ENCODE measurements at places on chromosomes 7 and 10.

- no peak for DNase-seq
Measured at GRCh38 chr7:158489462-158490155, 98.0 kb downstream of the PTPRN2 start.

DNA sequence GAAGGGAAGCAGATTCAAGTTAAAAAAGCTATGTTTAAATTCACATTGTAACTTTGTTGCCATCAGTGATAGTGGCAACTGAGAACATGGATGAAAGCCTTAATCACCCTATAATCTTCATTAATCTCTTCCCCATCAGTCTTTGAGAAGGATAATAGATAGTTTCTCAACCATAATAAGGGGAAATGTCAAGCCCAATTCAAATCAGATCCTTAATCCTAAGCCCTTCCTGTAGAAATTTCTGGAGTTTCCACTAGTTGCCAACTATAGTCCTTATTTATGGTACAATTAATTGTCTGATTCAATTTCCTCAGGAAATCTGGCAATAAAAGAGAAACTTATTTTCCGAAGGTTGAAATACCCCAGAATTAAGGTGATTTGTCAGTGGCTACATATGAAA lies 431.8 kb downstream of the ZWINT start:
- no peak for DNase-seq

DNA sequence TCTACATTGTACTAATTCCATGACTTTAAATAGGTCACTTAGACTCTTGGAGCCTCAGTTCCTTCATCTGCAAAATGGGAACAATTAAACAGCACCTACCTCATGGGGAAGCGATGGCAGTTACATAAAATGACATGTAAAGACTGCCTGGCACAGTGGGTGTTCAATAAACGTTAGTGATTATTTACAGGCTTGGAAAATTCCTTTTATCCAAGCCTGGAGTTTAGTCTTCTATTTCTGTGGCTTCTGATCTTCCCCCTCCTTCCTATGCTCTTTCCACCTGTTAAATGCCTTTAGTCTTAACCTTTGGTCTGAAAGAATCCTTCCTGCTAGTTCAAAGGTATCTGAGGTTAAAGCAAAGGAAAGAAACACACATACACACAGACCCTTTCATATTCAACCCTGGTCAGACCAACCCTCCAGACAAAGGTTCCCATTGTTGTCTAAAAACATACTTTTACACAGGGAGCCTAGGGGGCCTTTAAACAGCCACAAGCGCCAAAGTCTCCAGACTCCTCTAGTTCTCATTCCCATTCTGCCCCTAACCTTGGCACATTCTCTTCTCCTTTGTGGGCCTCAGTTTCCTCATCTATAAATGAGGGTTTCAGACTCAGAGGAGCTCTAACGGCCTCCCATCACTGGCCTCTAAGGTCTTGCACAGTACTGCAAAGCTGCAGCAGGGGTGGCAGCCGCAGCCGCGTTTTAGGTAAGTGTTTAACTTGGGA lies 21.4 kb downstream of the SORBS1 start:
- DNase-seq, result no peak

GRCh38 chr7:137634356-137634755 lies 212.4 kb downstream of the DGKI start:
- DNase-seq, result no peak

DNA sequence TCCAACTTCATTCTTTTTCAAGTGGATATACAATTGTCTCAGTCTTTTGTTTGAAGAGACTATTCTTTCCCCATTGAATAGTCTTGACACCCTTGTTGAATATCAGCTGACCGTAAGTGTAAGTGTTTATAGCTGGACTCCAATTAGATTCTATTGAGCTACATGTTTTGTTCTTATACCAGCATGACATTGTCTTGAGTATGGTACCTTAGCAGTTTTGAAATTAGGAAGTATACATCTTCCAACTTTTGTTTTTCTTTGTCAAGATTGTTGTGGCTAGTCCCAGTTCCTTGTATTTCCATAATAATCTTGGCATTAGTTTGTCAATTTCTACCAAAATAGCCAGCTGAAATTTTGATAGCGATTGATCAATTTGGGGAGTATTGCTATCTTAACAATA lies 56.9 kb downstream of the MYL10 start:
- DNase-seq, result no peak

DNA sequence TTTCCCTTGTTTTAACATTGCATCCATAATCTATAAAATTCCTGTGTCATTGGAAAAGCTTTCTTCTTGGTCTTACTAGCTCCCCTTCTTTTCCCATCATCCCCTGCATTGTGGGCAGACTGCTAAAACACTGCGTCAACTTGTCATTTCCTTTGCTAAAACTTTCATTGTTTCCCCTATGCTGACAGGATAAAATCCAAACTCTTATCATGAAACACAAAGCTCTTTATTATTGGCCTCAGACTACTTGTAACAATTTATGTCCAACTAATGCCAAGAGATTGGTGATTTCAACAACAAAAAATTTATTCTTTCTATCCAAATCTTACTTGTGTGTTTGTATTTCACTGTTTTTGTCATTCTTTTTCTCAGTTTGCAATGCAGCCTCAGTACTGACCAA lies 339.1 kb downstream of the HGF start:
- no peak for DNase-seq

- DNase-seq, result no peak
Measured at GRCh38 chr7:144936314-144936713, 100.5 kb upstream of the TPK1 start.

GRCh38 chr7:103660455-103661371 lies 214.7 kb upstream of the SLC26A5 start:
- no peak for DNase-seq

GRCh38 chr7:131602994-131603372 lies 46.6 kb upstream of the PODXL start:
- no peak for DNase-seq

DNA sequence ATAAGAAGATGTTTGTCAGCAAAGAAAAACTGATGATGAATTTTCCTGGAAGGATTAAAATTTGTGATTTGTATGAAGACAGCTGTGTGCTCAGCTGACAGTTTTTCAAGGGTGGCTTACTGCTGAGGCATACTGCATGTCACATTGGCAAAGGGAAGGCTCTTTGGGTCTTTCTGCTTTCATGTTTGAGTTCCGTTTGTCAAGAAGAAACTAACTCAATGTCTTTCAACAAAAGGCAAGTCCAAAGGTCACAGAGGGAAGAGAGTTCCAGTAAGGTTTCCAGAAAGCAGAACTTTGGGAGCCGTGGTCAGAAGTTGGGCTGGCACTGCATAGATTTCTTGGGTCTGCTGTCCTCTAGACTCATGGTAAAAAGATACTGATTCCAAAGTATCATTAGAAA lies 16.9 kb downstream of the DYDC2 start:
- DNase-seq, result no peak

GRCh38 chr10:74307061-74307651 lies 156.1 kb downstream of the ADK start:
- DNase-seq, result no peak

DNA sequence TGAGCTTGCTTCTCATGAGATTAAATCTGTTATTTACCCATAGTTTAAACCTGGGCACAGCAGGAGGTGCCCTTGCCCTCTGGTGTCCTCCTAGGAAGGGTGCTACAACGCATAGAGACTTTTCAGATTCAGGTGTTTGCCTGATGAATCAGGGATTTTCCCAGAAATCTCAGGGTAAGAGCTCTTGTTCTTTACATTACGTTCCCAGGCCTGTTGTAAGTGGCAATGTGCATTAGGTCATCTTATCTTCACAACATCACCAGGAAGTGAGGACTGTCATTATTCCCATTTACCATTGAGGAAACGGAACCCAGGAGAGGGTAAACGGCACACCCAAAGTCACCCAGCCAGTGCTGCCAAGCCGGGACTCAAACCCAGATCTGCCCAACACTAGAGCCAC lies 73.0 kb downstream of the NHLRC2 start:
- no peak for DNase-seq

GRCh38 chr10:26969145-26969926 lies 108.6 kb upstream of the ABI1 start:
- DNase-seq, result no peak

DNA sequence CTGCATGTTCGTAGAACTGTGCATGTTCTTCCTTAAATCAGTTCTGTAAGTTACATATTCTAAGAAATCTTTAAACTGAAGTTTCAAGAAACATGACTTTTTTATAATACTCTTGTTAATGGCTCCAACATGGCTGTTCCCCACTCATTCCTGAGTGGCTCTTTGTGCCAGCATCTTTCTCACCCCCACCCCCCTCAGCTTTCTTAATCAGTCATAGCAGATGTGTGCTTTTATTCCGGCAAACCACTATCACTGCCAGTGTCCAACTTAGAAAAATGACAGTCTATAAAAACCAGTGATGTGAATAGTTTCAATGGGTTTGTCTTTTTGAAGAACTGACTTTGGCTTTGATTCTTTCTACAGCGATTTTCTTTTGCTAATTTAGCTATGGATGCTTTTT lies 37.6 kb downstream of the PITRM1 start:
- no peak for DNase-seq

- no peak for DNase-seq
Measured at GRCh38 chr10:33570495-33570894, 236.0 kb upstream of the NRP1 start.

DNA sequence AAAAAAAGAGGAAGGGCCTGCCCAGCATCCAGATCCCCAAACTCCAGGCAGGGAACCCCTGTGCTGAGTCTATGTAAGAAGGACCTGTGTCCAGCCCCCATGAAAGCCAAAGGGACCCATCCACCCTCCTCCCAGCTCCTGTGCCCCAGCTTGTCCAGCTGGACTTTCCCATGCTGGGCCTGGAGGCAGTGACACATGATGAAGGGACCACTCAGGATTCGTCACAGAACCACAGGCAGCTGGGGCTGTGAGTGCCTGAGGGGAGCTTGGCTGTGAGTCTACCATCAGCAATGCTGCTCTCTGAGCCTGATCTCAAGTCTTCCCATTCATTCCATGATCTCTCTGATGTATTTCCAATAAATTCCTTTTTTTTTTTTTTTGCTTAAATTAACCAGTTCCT lies 36.2 kb upstream of the MNX1 start:
- no peak for DNase-seq

GRCh38 chr7:79199961-79200360 lies 253.5 kb downstream of the MAGI2 start:
- no peak for DNase-seq

GRCh38 chr7:73520673-73521635 lies 1.1 kb downstream of the BAZ1B start:
- no peak for DNase-seq

DNA sequence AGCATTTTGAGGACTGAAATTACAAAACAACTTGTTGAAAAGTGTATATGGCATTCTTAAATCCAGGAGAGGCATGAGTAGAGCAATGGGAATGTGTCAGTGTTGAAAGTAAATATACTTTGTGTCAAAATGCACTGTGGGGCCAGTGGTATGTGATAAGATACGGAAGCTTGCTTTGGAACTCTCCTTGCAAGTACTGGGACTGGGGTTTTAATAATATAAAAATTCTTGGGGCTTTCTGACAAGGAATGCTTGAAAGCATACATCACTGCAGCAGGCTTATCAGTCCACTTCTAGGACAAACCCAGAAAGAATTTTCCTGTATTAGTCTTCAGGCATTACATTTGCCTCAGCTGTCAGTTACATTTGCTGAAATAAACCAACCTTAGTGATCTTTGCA lies 472.8 kb upstream of the FZD8 start:
- DNase-seq, result no peak

DNA sequence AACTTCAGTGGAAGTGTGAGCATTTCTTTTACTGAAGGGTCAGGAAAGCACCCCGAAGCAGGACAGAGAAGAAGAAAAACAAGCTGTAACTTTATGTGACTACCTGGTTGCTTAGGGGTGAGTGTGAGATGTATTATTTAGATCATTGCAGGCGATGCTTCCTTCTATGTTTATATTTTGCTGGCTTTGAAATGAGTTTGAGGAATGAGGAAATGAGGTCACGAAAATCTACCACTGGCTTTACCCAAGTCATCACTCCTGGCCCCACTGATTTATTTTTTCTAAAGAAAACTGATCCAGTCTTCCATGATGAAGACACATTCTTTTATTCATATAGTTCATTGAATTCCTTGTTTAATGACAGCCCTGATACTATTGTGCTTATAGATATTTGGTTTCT lies 716.6 kb upstream of the FZD8 start:
- DNase-seq, result no peak

- no peak for DNase-seq
Measured at GRCh38 chr7:25068502-25069213, 56.4 kb downstream of the CYCS start.

- no peak for DNase-seq
Measured at GRCh38 chr10:102283890-102284289, 38.6 kb downstream of the GBF1 start.

DNA sequence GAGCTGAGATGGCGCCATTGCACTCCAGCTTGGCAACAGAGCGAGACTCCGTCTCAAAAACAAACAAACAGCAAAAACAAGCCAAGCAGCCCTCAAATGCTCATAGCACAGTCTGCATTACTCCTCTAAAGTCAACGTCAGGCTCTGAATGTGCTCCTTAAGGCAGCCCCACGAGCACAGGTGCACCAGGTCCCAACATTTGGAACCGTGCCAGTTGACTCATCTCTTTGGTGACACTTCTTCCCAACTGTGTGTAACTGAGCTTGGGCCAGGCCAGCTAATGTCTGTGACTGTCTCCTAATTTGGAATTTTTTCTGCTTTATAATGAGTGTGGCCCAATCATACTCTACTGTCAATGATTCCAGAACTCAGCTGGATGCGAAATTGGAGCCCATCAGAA lies 66.3 kb upstream of the EFCAB10 start:
- DNase-seq, result no peak

DNA sequence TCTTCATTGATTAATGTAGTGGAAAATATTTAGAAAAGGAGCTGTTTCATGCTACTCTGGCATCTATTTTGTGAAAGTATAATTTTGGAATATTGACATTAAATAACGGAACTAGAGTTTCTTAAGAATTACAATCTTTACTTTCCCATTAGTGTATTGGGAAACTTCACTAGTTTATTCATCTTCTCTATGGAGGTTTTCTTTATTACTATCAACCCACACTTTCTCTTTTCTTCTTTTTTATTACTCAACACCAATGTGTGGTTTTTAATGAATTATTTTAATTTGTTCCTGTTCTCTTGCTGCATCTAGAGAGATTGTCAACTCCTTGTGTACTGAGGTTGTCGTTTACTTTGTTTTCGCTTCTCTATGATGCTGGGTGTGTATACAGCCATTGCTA lies 20.4 kb upstream of the ITGB8 start:
- no peak for DNase-seq

DNA sequence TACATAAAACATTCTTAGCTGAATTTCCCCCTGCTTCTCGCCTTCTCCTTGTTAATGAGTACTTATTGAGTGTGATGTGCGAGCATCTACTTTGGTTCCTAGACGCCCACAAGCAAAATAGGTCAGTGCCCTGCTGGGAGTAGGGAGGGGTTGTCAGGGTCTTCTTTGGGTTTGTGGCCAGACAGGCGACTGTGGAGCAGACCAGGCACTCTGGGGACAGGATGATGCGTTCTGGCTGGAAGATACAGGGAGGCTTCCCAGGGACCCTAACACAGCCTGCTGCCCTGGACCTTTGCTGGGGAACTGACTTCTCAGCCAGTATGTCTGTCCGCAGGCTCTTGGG lies 227.2 kb downstream of the CUX1 start:
- DNase-seq, result no peak

DNA sequence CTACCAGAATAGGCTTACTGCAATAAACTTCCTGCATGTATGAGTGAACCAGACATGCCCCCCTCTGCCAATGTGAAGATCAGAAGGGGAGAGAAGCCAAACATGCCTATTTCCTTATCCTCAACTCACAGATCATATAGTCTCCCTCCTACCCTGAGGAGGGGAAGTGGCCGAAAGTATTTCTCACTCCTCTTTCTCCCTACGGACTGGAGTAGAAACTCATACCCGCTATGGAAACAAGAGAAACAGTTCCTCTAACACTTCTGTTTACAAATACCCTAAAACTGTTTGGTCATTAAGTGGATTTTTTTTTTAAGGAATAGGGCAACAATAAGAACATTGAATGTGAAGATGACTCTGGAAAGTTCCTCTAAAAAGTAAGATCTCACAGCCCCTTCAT lies 31.4 kb downstream of the CCNJ start:
- DNase-seq, result no peak
